ENCODE measurements at places on chromosomes 3 and 15. TPM values are rescaled to one million over a fixed set of nuclear protein-coding genes. Genes with fewer than 3 reads are reported as not detected.

TM6SF1 gene
- total RNA-seq: 13.2 TPM

FANCI gene
- 14.6 TPM for total RNA-seq

CCDC39 gene
- total RNA-seq: not detected

SERINC4 gene
- not detected for total RNA-seq

NMNAT3 gene
- total RNA-seq: 7.9 TPM

MCTP2 gene
- 80.3 TPM for total RNA-seq

RTP4 gene
- 8.4 TPM for total RNA-seq

CHRFAM7A gene
- total RNA-seq: 1.6 TPM

MKRN2OS gene
- not detected for total RNA-seq

CYP19A1 gene
- 2.2 TPM for total RNA-seq

GRCh38 chr15:70555713-70556112 lies 207.6 kb downstream of the UACA start:
- H3K27me3 ChIP-seq: no peaks in the 10 kb centered on the region
- DNase-seq: no peak
- no peaks in the 10 kb centered on the region for H3K36me3 ChIP-seq
- peaks cover 7% of the 10 kb centered on the region for H3K4me1 ChIP-seq

DNA sequence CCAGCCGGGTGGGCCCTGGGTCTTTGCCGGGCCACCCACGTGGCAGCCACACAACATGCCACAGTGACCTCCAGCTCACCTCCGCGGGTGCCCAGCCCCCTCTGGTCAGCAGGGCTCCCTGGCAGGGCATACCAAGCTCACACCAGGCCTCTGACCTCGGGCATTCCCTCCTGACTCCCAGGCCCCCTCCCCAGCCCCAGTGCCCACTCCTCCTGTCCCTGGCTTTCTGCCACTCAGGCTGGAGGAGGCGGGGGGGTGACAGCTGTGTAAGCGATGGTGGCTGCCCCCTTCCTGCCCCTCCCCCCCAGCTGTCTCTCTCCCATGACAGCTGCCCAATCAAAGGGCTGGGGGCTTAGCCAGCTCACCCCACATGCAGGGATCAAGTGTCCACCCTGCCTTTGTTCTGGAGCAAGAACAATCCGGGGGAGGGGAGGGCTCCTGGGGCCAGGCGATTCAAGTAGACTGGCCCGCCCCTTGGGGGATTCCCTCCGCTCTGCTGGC lies 3.3 kb downstream of the PCBP4 start:
- H3K27me3 ChIP-seq: peaks cover 18% of the 10 kb centered on the region
- H3K4me3 ChIP-seq: no peak overlapping the region
- peaks cover 13% of the 10 kb centered on the region for H3K36me3 ChIP-seq
- no peak for DNase-seq
- peaks cover 62% of the 10 kb centered on the region for H3K4me1 ChIP-seq

DNA sequence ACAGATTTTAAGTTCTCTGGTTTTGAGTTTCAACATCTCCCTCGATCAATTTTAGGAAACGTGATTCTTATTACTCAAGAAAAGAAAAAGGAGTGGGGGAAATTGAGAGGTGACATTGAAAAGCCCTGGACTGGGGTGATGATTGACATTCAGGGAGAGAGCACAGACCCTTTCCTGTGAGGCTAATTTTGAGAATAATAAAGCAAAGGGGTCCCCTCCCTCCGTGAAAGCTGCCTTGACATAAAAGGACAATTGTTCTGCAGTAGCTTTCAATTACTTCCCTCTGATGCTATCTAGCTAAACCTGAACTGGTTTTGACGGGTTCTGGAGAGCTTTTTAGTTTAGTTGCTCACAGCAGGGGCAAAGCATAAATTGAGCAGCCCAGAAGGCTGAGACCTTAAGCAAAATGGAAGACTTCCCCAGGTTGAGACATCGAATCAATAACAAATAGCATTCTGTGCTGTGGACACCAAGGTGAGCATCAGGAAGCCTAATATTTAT lies 14.4 kb upstream of the CMTM8 start:
- H3K27me3 ChIP-seq: no peaks in the 10 kb centered on the region
- no peak overlapping the region for H3K27ac ChIP-seq
- DNase-seq: no peak
- no peaks in the 10 kb centered on the region for H3K36me3 ChIP-seq

DNA sequence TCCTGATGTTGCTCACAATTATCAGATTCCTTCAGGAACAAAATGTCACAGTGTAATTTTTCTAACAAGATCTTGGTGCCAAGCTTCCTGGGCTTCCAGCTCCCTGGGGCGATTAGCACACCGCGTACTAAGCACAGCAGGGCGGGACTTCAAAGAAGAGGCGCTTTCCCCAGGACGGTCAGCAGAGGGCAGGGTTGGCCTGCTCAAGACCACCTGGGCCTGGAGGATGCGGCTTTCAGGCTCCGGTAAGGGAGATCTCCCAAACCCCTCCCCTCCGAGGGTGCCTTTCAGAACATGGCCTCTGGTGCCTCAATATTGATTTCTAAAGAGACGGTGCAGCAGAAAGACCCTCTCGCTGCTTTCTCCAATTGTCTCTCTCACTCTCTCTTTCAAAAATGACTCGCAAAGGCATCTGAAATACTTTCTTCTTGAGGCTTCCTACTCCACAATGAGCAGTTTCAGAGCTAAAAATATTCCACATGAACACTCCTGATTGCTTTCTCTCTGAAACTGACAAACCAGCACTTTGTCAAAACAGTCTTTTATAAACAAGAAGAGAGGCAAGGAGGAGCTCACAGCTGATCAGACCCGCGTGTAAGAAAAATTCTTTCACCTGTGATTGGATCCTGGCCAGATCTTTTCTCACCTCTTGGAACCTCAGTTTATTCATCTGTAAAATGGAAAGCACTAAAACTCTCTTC lies 154.0 kb downstream of the ADAMTS9 start:
- peak; percentile 81 for DNase-seq
- no peak overlapping the region for H3K4me3 ChIP-seq
- H3K36me3 ChIP-seq: no peaks in the 10 kb centered on the region
- H3K27ac ChIP-seq: no peak overlapping the region
- no peaks in the 10 kb centered on the region for H3K27me3 ChIP-seq
- no peaks in the 10 kb centered on the region for H3K4me1 ChIP-seq

- no peaks in the 10 kb centered on the region for H3K27me3 ChIP-seq
- H3K27ac ChIP-seq: no peak overlapping the region
- no peak overlapping the region for H3K4me3 ChIP-seq
- no peaks in the 10 kb centered on the region for H3K36me3 ChIP-seq
- DNase-seq: no peak
- H3K4me1 ChIP-seq: no peaks in the 10 kb centered on the region
Observed at GRCh38 chr3:37675833-37676596, 185.7 kb upstream of the CTDSPL start.

GRCh38 chr3:182904164-182904563 lies 76.2 kb downstream of the DCUN1D1 start:
- H3K4me3 ChIP-seq: no peak overlapping the region
- H3K36me3 ChIP-seq: no peaks in the 10 kb centered on the region
- H3K4me1 ChIP-seq: no peaks in the 10 kb centered on the region
- H3K27me3 ChIP-seq: no peaks in the 10 kb centered on the region

DNA sequence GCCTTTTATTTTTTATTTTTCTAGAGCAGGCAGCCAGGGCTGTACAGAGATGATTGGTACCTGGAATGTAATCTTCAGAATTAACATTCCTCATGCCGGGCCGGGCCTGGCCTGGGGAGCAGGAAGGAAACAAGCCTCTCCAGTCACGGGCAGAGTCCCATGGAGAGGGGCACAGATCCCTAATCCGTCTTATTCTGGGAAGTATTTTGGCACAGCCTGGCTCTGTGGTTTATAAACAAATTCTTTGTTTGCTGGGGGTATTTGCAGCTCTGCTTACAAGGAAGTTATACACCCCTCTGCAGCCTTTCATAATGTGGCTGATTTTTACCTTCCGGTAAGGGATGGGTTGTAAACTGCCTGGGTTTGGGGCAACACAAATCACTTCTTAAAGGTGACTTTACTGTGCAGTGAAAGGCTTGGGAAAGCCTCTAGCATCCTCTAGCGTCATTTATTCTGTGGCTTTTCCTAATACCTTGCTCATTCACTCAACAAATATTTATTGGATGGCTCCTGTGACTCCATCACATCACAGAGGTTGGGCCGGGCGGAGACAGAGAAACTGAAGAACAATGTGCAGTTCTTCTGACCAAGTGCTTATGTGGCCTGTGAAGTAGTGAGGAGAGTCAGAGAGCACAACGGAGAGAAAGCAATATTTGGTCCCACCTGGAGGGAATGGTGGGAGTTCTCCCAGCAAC lies 2.7 kb downstream of the SLC6A20 start:
- H3K27me3 ChIP-seq: peaks cover 40% of the 10 kb centered on the region
- peaks cover 16% of the 10 kb centered on the region for H3K4me1 ChIP-seq
- no peaks in the 10 kb centered on the region for H3K36me3 ChIP-seq
- no peak overlapping the region for H3K27ac ChIP-seq
- H3K4me3 ChIP-seq: no peak overlapping the region
